ENCODE measurements at places on chromosomes 16 and 17.

DNA sequence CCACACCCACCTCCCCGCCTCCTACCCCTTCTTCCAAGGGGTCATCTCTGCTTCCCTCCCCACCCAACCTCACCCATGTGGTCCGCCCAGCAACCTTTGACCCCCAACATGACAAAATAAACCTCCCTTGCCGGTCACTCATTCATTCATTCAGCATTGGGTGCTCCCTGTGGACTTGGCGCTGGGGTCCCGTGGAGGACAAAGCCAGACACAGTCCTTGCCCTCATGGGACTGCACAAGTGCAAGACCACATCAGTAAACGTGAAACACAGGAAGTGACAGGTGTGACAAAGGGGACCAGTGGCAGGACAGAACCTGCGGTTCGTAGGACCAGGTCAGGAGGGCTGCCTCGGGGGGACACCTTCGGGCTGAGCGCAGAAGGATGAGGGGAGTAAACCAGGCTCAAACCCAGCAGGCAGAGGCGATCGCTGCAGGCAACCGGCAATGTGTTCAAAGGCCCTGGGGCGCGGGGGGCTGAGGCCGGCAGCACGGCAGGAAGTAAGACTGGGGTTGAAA lies 185.4 kb downstream of the SEC14L1 start:
- no peak for DNase-seq

- DNase-seq: no peak
These were observed 285.4 kb downstream of the SHISA9 start for GRCh38 chr16:13186813-13187212.

DNA sequence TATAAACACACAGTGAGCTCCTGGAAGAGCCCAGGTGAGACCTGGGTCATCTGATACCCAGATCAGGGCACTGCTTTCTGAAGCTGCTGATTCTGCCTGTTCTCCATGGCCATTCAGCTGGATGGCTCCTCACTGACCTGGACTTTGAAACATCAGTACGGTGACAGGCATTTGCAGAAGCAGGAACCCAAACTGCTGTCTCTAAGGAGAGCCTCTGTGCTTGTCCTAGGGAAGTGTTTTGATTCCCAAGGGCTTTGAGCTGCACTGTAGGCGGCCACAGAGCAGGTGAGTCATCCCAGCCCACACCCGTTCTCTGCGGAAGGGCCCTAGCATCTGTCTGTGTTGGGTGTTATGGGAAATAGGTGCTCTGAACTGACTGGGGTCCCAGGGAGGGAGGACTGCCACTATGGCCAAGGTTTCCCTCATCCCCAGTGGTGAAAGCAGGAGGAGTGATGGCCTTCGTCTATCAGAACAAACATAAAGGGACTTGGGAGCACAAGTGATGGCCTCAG lies 60.7 kb upstream of the ADCY9 start:
- no peak for DNase-seq

DNA sequence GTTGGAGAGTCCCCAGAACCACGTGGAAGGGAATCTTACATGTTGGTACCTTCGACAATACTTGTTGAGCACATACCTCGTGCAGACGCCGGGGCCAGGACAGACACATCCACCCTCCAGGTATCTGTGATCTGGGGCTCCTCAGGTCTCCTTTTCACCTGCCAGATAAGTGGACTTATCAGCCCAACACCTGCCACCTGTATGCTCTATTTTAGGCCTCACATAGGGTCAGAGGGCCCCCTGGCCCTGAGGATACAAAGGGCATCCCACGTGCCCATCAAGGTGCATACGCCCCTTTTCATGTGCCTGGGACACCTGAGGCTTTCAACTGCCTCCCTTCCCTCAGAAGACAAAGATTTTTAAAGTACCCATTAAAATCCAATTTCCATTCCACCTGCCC lies 212.7 kb downstream of the MRTFB start:
- DNase-seq: no peak

GRCh38 chr16:21227866-21228265 lies 5.6 kb upstream of the ANKS4B start:
- no peak for DNase-seq

Data from activated naive CD4-positive, alpha-beta T cell treated with anti-CD3 and anti-CD28 coated beads, Interleukin-2, amount 50 U/mL, for 72 hours (primary cell).